ENCODE measurements at places on chromosomes 4 and X.

- DNase-seq, result peak; percentile 77
These were observed 115.8 kb upstream of the FAT4 start for GRCh38 chr4:125198916-125199315.

- DNase-seq, result no peak
These were observed 3.8 kb upstream of the AMMECR1 start for GRCh38 chrX:110321670-110322069.

DNA sequence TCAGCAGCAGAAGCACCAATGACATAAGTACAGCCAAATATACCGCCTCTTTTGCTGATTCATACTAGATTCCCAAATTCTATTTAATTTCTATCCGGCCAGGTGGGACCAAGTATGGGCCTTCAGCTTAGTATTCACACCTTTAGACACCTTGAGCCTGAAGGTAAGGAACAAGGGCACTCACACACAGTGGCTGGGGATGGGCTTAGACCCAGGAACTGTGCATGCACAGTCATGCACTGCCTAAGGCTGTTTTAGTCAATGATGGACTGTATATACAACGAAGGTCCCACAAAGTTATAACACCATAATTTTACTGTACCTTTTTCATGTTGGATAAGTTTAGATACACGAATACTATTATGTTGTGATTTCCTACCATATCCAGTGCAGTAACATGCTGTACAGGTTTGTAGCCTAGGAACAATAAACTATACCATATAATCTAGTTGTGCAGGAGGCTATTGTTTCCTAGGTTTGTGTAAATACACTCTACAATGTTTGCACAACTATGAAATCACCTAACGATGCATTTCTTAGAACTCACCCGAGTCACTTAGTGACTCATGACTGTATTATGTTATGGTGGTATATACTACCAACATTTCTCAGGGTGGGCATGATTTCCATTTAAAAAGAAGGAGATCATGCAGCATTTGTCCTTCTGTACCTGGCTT is 9.7 kb upstream of the CLNK start:
- peak; percentile 44 for DNase-seq

- DNase-seq, result peak; percentile 79
These were observed 4.7 kb downstream of the FAM120C start for GRCh38 chrX:54178100-54178940.

DNA sequence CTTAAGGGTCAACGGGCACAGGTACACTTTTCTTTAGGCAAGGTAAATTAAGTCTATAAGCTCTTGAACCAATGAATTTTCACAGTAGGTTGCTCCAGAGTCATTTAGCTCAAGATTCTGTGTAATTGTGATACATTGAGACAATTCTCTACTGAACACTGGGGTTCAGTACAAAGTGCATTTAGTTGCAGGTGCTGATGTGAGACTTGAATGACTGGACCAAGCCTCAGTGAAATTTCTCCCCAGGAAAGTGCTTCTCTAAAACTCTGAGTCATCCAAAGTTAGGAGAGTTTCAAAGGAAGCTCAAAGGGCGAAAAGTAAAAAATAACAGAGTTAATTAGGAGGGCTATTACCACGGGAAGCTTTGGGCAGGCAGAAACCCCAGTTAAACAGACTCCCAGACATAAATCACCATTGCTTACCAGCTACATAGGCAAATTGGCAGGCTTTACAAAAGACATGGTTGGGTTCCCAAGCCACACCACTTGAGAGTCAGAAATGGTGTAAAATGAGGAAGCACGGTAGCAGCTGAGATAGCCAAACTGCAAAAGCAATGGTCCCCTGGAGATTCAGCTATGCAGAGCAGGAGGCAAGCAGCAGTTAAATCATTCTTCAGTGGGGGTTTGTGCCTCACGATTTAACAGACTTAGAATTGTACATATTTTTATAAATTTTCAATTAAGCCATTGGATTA is 202.6 kb downstream of the PCDH19 start:
- DNase-seq, result no peak

GRCh38 chr4:79454656-79455055 is 46.6 kb upstream of the GK2 start:
- DNase-seq, result no peak

GRCh38 chr4:8920289-8920965 is 48.8 kb upstream of the HMX1 start:
- DNase-seq, result no peak

GRCh38 chr4:92270908-92271307 is 32.9 kb upstream of the GRID2 start:
- DNase-seq, result no peak

- no peak for DNase-seq
These were observed 16.6 kb upstream of the UGT2B17 start for GRCh38 chr4:68592673-68593072.

DNA sequence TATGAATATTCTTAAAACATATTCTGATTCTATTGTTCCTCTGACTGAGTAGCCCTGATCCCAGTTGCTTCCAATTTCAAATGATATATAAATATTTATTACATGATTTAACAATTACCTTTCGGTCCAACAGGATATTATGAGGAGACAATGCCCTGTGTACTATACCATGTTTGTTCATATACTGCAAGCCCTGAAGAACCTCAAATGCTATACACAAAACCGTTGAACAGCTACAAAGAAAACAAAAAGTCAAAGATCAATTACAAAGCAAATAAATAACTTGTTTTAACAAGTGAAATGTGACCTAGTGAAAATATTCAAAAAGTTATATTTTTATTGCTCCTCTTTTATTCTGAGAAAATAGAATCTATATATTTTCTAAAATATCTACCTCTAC is 54.0 kb downstream of the TBCK start:
- DNase-seq, result no peak

GRCh38 chr4:53717064-53717549 is 125.8 kb upstream of the LNX1 start:
- DNase-seq, result no peak

DNA sequence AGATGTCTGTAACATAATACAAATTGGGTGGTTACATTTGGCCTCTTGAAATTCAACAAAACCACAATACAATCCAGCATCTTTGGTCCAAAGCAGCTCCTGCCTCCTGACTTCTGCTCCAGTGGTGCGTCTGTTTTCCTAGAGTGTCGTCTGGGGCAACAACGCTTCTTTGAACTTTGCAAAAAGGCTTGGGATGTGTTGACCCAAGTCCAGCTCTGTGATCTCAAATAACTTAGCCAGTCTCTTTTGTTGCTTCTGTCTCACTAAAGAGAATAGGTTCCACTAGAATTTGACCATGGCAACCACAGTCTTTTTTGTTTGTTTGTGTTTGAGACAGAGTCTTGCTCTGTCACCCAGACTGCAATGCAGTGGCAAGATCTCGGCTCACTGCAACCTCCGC is 324.0 kb downstream of the DHRSX start:
- DNase-seq, result no peak

- no peak for DNase-seq
These were observed 106.3 kb downstream of the FAM53A start for GRCh38 chr4:1577822-1578217.

DNA sequence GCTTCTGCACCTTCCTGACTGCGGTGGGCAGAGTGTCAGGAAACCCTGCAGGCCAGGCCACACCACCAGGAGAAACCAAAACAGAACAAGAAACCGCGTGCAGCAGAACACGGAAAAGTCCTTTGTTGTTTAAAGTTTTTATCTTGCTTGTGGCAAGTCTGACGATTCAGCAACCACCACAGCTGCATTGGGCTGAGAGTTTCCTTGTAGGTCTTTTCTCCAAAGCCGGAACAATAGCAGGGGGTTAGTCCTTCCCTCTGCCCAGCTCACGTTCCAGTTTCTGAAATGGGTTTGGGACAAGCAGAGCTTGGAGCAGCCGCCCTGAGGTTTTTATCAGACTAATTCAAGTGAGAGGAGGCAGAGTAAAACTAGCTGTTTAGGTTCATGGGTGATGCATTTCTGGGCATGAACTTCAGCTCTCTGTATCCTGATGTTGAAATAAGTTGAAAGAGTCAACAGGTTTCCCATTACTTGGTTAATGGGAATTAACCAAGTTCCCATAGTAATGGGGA is 216.9 kb downstream of the PTTG2 start:
- DNase-seq, result no peak

GRCh38 chrX:39653691-39654090 is 444.1 kb downstream of the BCOR start:
- DNase-seq, result no peak

DNA sequence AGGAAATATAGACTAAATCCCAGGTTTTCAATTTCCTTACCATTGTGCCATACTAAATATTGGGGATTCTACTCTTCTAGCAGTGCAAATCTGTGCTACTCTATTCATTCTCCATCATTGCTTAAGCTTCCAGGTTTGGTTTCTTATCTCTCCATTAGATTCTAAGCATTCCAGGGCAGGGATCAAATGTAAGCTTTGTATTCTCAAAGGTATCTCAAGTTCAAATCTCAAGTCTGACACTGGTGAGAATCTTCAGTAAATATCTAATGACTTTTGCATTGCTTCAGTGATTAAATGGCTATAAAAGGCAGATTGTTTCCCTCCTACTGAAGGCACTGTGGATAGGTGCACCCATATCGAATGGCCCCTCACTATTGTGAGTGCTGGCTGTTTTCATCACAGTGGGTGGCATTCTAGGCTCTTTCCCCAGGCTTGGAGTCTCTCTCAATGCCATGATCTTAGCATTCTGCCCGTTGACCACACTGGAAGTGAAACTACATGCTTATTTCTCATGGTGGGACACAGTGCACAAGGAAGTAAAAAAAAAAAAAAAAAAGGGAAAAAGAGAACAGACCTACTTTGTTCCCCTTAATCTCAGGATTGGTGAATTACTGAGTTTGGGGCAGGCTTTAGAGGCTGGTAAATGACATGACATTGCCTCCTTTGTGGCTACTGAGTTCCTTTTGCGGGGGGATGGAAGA is 28.7 kb downstream of the FAM9C start:
- no peak for DNase-seq

- DNase-seq, result peak; percentile 90
These were observed 534.7 kb downstream of the ANKRD50 start for GRCh38 chr4:124177647-124178425.

DNA sequence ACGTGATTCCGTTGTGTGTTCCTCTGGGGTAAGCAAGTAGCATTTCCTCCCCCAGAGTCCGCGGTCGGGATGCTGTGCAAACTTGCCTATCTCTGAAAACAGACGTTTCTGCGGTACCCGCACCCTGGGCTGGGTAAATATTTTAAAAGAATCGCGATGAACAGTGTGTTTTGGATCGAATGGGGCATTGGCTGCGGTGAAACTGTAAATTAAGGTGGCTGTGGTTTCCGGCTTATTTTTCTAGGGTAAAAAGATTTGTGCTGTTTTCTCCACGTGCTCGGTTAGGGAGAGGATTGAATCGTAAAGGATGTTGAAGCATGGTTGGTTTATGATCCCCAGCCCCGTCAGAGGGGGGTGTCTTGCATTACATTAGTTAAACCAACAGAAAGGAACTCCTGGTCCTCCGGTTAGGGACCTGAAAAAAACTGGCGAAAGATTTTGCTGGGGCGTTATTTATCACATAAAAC is 1.2 kb downstream of the HHIP start:
- DNase-seq, result peak; percentile 45

DNA sequence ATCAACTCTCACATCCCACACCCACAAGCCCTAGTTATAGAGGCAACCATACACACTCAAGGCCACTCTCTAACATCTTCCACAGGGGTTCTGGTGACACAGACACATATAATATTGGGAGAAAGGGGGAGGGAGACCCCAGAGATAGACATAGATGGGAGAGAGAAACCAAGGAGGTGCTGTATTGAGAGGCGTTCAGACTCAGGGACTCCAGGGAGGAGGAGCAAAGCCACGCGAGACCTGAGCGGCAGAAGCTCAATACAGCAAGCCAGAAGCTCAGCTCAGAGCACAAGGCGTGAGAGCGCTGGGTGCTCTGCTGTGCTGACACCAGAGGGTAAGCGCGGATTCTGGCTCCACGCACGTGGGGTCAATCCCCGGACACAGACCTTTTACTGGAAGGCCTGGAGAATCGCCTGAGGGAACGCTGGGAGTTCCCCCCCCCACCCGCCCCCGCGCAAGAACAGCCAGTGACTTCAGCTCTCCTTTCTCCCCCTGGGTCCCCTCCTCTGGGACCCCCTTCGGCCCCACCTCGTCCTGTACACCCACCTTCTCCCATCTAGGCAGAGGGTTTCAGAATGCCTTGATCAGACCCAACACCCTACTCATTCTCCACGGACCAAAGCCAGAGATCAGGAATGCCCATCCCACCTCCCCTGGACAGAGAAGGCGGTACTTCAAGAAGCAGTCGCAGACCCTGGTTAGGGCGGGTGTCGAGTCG is 8.7 kb downstream of the MSX1 start:
- DNase-seq, result no peak

DNA sequence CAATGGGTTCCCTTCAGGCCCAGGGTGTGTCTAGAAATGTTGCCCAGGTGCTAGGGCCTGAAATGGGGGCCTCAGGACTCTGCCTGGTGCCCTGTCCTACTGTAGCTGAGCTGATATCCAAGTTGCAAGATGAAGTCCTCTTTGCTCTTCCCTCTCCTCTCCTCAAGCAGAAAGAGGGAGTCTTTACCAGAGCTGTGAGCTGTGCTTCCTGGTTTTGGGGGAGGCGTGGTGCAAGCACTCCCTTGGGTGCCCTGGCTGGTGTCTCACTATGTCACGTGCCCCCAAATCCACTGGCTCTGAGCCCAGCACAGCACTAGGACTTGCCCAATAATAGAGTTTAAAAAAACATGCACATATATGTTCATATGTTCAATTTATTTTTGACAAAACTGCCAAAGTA is 29.3 kb upstream of the CT47A1 start:
- no peak for DNase-seq

- DNase-seq, result peak; percentile 66
These were observed 191.4 kb downstream of the SPRY1 start for GRCh38 chr4:123587983-123588494.

GRCh38 chrX:123223409-123223808 is 39.3 kb downstream of the GRIA3 start:
- DNase-seq, result no peak

- DNase-seq, result no peak
These were observed 165.0 kb upstream of the GABRA2 start for GRCh38 chr4:46554760-46555465.

DNA sequence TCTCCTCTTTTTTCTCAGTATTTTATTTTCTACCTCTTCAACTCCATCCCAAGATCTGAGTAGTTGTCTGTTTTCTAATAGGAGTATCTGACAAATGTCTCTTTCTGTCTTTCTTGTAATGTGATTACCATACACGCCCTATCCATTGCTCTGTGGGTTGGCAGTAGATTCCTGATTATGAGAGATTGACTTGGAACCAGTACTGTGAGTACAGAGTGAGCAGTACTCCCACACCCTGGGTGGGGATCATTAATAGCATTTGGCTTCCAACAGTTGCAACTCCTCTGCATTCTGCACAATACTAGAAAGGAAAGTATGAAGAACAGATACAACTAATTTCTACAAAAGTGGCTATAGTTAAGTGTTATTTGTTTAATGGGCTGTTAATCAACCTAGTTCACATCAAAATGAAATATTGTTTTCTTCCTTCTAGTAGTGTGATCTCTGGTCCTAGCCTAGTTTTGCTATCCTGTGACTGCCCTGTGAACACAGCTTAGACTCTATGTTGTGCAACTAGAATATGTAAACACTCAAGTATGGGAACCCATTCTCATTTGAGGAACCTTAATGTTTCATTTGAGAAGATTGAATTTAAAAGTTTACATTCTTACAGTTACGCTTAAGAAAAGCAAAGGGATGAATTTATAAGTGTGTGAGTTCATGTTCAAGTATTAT is 112.9 kb downstream of the PTPN13 start:
- DNase-seq, result no peak

Data from ELR (cell line).